Inflammatory macrophage treated with lipopolysaccharide for 4 hours (primary cell): ENCODE measurements at places on chromosomes 16 and 17.

DNA sequence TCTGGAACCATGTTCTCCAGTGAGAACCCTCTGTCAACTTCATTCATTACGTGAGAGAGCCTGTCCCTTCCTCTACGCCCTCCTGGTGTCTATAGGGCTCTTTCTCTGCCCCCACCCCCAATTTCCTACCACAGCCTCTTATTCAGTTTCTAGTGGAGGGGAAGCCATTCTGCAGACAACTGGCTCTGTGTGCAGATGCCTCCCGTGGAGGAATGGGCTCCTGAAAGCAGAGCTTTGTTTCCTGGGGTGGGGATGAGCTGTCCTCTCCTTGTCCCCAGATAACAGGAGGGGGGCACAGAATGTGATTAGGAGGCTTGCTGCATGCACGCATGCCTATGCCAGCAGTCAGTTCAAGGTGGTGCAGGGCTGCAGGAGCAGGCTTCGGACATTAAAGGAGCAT is 31.6 kb downstream of the MMP15 start:
- DNase-seq: no peak

DNA sequence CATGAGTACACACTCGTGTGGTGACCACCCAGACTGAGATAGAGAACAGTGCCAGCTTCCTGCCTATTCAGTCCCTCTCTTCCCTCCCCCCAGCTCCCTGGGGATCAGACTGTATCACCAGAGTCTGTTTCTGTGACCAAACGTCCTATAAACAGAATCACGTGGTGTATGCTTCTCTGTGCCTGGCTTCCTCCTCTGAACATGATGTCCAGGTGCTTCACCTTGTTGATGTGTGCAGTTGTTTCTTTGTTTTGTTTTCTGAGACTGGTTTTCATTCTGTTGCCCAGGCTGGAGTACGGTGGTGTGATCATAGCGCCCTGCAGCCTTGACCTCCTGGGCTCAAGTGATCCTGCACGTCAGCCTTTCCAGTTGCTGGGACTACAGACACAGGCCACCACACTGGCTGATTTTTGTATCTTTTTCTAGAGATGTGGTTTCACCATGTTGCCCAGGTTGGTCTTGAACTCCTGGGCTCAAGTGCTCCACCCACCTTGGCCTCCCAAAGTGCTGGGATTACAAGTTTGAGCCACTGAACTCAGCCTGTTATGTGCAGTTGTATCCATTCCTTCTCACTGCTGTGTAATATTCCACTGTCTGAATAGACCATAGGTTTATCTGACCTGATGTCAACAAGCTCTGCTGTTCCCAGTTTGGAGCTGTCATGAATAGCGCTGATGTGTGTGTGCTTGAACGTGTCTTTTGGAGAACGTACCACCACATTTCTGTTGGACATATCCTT is 28.9 kb upstream of the PRM1 start:
- DNase-seq: no peak

- DNase-seq: peak; percentile 1
Observed at GRCh38 chr17:3475812-3476610, at the start of gene ASPA. ASPA (plus strand) TSS chr17:3475997; CDS start chr17:3476160, 163 bp downstream.

DNA sequence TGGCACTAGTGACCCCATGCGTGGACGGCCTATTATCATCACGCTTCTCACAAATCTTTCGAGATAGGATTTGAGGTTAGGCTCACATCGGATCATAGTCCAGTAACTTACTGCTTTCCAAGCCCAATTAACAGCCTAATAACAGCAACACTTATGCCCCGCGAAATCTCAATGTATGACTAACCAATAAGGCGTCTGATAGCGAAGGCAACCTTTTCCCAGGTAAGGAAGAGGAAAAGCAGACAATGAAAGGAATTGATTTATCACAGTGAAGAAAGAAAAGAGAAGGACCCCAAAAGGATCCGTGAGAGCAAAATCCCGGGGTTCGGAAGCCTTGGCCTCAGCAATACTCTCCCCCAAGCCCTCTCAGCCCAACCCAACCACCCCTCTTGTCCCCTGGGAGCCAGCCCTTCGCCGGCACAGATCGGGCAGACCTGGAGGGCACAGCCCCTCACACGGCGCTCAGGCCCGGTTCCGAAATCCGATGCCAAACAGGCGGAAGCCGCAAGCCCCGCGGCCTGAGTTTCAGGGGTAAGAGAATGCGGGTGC is 534 bp downstream of the GPATCH8 start:
- peak; percentile 8 for DNase-seq
